ENCODE measurements at places on chromosomes 2 and 18.

DNA sequence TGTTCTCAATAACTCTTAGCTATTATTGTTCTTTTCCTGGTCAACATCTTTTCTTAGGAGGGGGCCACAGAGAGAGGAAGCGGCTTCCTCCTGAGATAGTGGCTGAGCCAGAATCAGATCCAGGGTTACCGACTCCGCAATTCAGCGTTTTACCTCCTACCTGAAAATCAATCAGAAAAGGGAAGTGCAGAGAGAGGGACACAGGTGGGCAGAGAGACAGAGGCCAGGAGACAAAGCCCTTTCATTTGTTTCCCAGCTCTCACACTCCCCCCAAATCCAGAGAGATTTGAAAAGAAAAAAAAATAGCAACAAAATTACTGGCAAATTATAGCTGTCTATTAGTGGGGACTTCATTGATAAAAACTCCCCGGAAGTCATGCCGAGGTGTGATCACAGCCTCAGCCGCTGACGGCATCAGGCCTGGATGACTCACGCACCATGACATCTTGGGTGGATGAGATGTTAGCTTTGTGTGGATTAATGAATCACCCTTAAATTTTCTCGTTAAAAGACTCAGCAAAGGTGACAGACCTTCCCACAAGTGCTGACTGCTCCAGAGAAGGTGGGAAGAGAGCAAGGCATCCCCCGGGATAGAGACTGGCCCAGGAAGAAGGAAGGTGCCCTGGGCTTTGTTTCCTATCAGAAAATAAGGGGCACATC lies 120.7 kb downstream of the LOXHD1 start:
- no peak for DNase-seq

GRCh38 chr2:130393318-130393910 lies 37.6 kb downstream of the PTPN18 start:
- DNase-seq: no peak

GRCh38 chr2:239726091-239726591 lies 299.0 kb downstream of the NDUFA10 start:
- no peak for DNase-seq

GRCh38 chr2:163081754-163082153 lies 243.2 kb upstream of the KCNH7 start:
- DNase-seq: no peak

DNA sequence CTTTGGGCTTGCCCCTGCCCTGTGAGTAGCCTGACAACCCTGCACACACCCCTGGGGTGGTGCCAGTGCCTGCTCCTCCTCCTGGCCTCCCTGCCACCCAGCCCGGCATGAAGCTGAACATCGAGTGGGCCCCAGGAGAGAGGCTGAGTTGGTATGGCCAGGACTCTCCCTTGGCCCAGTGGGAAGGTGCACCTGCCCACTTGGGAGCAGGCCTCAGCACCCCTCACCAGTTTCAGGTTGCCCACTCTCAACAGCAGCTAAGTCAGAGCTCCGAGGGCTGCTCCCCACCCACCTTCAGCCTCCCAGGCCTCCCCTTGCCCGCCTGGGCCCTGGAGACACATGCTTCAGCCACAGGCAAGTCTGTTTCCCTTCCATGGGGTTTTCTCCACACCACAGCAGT lies 203.1 kb downstream of the KLHL29 start:
- DNase-seq: no peak

DNA sequence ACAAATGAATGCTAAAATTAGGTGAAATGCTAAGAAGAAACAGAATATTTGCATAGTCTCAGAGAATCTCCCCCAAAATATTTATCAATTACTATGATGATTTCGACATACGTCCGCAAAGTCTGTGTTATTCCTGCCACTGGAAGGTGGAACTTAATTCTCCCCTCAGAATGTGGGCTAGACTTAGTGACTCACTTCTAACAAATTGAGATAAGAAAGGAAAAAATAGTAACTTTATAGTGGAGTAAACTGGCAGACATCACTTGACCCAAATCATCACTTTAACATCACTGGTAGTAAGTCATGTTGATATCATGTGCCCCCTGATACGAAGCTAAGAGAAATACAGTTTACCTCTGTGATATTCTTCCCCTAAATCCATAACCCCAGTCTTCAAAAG lies 23.5 kb downstream of the HADHB start:
- DNase-seq: no peak

GRCh38 chr18:48393776-48394175 lies 15.4 kb downstream of the ZBTB7C start:
- DNase-seq: no peak

DNA sequence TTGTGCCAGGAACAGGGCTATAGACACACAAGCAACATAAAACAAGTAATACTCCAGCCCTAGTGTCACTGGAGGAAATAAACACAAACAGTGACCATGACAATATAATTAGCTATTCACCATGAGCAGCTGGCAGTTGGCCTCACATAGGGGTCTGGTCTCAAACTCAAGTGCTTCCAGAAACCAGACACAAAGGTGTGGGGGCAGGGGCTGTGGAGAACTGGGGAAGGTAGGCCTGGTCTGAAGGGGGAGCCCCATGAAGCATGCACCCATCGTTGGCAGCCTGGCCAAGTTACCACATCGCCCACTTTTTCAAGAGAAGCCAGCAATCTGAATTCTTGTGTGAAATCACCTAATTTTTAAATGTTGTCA lies 49.5 kb upstream of the SP3 start:
- no peak for DNase-seq

DNA sequence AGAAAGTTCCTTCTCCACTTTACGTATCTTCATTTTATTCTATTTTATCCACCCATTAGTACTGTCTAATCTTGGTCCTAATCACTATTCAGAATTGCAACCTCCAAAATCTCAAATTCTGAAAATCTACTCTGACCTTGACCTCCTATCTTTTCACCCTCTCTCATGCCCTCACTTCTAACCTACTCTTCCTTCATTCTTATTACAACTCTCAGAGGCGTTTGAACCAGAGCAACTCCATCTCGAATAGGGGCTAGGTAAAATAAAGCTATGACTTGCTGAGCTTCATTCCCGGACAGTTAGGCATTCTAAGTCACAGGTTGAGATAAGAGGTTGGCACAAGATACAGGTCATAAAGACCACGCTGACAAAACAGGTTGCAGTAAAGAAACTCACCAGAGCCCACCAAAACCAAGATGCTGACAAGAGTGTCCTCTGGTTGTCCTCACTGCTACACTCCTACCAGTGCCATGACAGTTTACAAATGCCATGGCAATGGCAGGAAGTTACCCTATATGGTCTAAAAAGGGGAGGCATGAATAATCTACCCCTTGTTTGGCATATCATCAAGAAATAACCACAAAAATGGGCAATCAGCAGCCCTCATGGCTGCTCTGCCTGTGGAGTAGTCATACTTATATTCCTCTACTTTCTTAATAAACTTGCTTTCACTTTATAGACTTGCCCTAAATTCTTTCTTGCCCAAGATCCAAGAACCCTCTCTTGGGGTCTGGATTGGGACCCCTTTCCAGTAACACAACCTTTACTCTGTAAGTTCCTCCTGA lies 11.4 kb downstream of the CCDC88A start:
- DNase-seq: no peak

GRCh38 chr2:215171796-215172195 lies 33.4 kb upstream of the ABCA12 start:
- DNase-seq: no peak
